ENCODE measurements at places on chromosomes 11 and 22.
A peak's percentile ranks its signal among the peaks of the same experiment; 100 is the strongest.

DNA sequence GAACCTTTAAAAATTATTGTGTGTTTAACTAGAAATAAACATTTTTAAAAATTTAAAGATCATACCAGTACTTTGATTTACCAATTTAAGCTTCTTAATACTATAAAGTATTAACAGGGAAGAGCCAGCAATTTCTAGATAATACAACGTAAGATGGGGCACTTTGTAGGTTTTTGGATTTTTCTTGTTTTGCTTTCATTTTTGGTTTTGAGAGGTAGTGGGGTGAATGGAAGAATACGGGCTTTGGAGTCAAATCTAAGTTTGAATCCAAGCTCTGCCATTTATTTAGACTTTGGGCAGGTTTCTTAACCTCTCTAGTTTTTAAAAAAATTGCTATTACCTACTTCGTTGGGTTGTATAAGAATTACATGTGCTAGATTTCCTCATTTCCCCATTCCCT lies 44.9 kb downstream of the CSTPP1 start:
- no peak for DNase-seq

DNA sequence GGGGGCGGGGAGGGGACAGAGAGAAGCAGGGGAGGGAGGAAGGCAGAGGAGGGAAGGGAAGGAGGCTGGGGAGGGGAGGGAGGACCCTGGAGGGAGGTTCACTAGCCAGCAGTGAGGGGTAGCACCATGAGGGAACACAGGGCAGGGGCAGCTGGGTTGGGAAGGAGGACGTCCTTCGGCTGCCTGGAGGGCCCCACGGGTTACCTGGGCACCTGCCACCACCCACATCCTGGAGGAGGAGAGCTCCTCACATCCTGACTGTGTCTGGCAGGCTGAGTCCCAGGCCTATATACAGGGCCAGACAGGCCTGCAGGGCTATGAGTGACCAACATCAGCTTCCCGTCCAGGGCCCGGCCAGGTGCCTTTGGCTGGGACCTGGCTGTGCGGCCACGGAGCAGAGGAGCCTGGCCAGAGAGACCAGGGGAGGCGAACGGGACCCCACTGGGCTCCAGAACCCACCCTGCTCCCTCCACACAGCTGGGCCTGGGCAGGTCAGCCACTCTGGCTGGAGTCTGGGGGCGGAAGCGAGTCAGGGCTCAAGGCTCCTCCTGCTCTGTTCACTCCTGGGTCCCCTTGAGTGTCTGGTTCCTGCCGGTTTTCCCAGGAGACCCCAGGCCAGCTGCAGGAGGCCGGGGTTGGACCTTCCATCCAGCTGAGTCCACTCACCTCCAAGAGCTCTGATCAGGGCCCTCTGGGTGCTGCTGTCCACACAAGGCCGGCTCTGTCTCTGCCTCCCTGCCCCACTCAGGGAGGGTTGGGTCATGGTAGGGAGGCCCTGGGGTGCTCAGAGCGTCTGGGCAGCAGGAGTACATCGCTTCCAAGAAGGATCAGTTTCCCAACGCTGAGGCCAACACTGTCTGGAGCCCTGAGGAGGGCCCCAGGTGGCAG lies 677.7 kb downstream of the BRD1 start:
- no peak for DNase-seq

DNA sequence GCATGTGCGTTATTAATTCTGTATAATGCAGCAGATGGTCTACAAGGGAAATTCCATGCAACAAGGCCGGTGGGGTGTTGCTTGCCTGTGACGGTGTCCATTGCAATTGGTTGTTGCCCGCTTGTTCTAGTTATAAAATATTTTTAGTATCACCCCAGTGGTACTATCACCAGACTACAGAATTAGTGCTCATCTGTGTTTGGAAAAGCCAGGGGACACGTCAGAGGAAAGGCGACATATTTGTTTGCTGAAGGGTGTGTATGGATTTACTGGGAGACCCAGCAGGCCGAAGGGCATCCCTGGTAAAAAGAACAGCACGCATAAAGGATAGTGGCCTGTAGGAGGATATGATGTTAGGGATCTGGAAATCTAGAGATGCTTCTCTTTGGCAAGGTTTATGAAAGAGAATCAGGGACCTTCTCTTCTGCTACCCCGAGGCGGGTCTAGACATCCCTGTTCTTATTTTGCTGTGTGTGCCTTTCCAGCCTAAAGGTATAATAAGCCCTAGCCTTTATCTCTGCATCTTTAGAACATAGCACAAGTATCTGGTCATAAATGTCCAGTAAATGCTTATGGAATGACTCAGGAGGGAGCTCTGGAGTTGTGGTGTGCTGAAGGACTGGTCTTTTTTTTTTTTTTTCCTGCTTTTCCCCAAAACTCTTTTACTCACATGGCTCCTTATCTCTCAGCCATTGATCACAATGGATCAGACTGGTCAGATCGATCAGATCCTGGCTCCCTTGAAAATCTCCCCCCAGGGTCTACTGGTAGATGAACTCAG lies 90.9 kb downstream of the LDLRAD3 start:
- peak; percentile 30 for DNase-seq

DNA sequence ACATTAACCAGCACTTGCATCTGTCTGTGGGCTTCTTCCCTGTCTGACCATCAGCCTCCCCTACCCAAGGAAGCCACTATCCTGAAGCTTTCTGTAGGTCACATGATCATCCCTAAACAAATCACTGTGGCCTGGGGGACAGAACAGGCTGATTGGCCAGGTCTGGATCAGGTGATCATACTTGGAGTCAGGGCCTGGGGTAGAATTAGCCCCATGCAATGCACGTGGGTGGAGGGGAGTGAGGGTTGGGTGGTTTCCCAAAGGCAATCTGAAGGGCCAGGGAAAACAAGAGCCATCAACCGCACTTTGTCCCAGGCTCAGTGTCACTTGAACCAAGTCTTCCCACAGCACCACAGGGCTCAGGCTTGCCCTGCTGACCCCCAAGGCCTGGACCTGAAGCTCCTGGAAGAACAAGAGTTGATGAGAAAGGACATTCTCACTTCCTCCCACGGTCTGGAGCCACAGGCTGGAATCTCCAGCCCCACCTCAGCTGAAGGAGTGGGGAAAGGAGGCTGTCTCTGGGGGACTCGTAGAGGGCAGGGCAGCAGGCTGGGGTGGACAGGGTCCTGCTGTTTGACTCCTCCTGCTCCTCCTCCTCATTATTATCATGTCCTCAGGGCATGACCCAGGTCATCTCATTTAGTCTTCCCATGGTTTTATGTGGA lies 31.5 kb upstream of the TSPAN18 start:
- no peak for DNase-seq

- DNase-seq = peak; percentile 56
These were observed 30.7 kb upstream of the CLDN5 start for GRCh38 chr22:19554834-19555404.

GRCh38 chr22:34879001-34879400 lies 187.0 kb upstream of the ISX start:
- DNase-seq = no peak

Measured in epithelial cell of esophagus (primary cell).